Activated CD8-positive, alpha-beta memory T cell treated with anti-CD3 and anti-CD28 coated beads for 48 hours (primary cell): ENCODE measurements at places on chromosomes 7 and 10.

- no peak for DNase-seq
Measured at GRCh38 chr7:20510573-20510900, 104.9 kb upstream of the ABCB5 start.

- no peak for DNase-seq
Measured at GRCh38 chr7:135792363-135792668, 43.7 kb upstream of the FAM180A start.

DNA sequence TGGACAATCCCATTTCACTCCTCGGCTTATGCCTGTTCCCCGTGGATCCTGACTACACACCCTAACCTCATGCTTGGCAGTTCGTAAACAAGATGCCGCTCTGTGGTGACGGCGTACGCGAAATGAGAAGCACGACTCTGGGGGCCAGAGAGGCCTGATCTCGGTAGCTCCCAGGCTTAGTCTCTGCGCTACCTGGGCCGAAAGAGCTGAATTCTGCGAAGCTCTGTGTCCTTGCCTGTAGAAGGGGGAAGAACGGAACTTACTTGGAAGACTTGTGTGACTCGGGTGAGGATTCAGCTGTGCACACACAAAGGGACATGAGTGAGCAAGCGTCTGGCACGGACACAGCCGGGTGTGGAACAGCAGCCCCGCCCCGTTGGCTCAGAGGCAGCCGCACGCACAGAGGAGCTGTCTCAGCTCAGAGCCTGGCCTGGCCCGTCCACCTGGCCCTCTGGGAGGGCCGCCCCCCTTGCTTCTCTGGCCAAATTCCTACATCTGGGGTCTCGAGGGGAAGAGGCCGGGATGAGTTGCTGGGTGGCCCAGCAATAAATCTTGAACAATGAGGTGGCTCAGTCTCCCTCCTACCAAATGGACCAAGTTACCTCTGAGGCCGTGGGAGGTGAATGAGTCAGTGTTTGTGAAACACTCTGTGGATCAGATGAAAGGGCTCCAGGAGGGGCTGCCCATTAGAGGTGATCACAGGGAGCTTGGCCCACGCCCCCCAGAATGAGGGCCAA lies 83.8 kb downstream of the PDGFA start:
- no peak for DNase-seq

DNA sequence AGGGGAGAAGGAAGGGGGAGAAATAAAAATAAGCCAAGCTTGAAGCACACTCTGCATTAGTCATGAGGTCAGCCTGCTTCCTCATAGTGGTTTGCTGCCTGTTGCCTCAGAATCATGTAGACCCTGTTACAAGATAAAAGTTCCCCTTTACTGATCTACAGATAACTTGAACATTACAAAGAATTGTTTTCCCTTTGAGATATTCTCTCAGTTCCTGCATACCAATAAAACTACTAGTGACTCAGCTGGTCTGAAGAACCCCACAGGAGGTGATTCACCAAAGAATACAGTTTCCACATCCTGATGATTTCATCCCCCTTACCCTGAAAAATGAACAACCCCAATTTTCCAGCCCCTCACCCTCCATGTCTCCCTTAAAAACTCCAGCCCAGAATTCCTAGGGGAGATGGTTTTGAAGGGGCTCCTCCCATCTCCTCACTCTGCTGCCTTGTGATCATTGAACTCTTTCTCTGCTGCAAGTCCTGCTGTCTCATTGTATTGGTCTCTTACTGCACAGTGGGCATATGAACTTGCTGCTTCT lies 31.5 kb upstream of the NRP1 start:
- no peak for DNase-seq

GRCh38 chr10:76899490-76899889 lies 738.1 kb downstream of the KCNMA1 start:
- DNase-seq, result no peak

GRCh38 chr10:103849880-103850571 lies 5.3 kb downstream of the SH3PXD2A start:
- DNase-seq, result no peak

GRCh38 chr7:75663302-75663907 lies 75.3 kb downstream of the HIP1 start:
- DNase-seq, result no peak

DNA sequence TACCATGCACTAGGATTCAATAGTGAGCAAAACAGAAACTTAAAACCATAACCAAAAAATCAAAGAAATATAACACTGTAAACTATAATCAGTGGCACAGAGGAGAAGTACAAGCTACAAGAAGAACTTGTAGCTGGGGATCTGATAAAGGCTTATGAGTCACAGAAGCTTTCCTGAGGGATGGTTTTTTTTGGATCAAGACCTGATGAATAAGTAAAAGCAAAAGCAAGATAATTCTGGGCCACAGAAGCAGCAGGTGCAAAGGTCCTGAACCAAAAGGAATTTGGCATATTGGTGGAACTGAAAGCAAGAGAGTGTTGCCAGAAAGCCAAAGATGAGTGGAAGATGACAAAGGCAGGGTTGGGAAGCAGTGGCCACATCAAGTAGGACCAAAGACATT lies 37.4 kb upstream of the BET1 start:
- no peak for DNase-seq

DNA sequence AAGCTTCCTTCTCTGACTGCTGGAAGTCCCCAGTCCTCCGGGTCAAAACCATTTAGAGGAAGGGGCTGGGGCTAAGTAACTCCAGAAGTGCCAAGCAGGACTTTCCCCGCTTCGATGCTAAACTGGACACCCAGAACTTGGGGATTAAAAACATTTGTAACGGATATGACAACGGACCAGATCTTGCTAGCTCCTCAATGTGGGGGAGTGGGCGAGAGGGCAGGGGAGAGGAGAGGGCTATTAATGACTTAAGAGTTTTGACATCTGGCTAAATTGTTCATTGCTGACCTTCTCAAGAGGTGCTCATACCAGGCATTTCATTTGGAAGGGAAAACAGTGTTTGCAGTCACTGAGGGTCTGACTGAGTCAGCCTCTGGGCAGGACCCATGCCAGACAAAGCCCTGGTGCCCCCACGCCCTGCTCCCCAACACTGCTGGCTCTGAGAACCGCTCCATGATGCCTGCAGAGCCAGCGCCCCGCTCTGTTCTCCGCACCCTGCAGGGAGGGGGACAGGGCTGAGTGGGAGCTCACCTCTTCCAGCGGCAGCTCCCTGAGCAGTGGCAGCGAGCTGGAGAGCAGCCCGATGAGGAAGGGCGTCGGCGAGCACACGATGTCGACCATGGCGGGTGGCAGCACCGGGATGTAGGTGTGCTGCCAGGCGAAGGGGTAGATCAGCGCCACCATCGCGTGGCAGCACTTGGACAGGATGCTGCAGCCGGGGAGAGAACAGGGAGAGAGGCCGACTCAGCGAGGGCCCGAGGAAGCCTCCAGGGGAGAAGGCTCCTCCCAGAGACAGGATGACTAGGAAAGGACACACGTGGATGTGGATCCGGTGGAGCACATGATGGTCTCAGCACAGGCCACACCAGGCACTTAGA lies 47.7 kb upstream of the MKRN1 start:
- DNase-seq, result no peak

DNA sequence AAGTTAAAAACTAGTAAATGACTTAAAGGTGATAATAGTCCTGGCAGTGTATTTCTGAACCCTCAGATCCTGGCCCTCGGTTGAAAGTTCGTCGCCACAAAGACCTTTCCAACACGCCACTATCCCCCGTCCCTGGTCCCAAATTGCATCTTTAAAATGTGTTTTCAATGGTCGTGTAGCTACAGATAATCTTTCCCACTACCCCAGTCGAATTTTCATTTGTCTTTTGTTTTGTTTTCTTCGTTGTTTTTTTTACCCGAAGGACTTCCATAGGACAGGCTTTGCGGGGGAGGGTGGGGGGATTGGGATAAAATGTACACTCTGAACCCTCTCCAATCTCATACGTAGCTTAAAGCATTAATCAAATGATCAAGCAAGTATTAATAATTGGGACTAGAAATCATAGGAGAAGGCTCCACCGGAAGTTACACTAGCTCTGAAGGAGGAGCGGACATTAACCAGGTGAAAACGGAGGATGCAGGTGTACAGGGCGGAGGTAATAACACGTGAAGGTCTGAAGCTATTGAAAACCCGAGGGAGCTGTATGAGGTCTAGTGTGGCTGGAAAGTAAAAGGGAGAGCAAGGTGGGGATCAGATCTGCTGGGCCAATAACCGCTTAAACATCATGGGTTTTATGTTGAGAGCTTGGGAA lies 32.8 kb upstream of the PHF14 start:
- peak; percentile 2 for DNase-seq

- DNase-seq, result no peak
Measured at GRCh38 chr10:11264296-11265048, 246.8 kb downstream of the CELF2 start.

DNA sequence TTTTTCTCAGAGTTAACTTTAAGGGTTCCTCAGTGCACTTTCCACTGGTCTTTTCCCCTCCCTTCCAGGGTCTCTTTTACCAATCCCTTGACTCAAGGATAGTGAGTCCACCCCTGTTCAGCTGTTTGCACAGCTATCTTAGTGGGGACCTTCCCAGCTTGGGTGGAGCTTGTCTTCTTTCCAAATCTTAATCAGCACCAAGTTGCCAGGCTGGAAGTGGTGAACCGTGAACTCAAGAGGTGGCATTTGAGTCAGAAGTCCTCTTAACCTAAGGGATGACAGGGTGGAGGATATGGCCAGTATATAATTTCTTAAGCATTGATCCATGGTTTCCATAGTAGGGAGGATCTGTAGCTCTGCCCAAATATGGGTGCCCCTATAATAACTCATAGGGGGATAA lies 25.0 kb downstream of the MAPK8 start:
- DNase-seq, result no peak

DNA sequence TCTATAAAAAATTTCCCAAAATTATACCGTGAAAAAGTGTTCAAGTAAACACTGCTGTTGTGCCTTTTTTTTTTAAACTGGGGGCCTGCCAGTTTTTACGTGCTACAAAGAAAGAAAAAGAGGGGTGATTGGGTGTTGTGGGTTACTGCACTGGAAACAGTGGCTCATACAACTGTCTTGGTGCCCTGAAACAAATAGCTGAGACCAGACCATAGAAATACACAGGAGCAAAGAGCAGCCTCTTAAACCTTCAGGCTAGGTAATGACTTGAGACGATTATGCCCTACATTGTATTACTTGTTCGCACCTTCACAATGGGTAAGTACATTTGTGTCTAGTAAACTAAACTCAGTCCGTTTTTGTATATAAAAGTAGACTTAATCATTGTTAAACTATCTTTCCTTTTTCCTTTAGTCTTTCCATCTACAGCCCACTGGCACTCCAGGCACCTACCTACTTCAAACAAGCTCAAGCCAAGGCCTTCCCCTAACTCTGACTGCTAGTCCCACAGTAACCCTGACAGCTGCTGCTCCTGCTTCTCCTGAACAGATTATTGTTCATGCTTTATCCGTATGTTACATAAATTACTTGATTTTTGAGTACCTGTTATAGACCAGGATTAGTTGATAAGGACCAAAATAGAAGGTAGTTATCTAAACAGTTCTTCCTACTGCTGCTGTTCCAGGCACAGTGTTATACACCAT lies 26.6 kb downstream of the TMEM243 start:
- DNase-seq, result no peak

GRCh38 chr10:90047243-90047729 lies 345.9 kb downstream of the KIF20B start:
- no peak for DNase-seq

DNA sequence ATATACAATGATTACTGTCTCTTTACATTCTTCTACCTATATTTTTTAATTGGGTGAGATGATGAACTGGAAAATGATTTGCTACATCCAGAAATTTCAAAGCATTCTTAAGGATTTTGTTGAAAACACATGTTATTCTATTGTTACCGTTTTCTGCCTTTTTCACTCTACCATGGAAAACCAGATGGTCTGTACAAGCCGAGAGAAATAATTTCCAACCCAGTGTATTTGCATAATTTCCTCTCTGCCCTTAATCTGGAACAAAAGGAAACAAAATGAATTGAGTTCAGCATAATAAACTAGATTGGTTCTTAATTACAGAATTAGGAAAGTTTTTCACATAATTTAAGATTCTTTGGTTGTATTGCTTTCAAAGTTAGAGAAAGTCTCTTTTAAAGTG lies 211.2 kb downstream of the CACNB2 start:
- DNase-seq, result no peak

DNA sequence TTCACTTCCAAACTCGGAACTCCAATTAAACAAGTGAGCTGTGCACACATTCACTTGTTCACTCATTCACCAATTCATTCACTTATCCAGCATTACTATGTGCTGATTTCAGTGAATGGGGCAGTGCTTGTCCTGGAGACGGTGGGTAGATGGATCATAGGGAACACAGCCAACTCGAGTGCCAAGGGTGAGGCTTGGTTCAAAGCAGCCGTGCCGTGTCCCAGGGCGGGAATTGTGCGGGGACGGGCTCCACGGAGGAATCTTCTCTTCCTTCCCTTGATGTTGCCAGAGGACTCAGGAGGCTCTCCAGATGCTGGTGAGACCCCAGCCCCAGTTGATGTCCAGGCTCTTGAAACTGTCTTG lies 2.9 kb downstream of the SH2D4B start:
- DNase-seq, result no peak

GRCh38 chr7:2181077-2181854 lies 51.5 kb downstream of the MAD1L1 start:
- DNase-seq, result no peak

DNA sequence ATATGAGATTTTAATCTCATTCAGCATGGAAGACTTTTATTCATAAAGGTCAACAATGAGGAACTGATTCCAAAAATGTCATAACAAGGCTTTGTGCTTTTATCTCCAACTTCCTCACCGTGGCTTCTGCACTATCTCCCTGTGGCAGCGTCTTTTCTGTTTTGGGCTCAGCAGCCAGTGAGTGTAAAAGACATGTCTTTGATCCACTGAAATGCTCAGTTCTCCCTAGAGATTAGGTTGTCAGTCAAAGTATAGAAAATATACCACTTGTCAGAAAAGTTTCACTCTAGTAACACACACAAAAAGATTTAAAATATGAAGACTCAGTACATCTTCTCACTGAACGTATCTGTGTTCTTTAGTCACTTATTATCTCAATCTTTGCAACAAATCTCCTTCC lies 901.8 kb upstream of the ZWINT start:
- DNase-seq, result no peak

GRCh38 chr10:44576702-44577191 lies 191.8 kb upstream of the CXCL12 start:
- DNase-seq, result no peak

DNA sequence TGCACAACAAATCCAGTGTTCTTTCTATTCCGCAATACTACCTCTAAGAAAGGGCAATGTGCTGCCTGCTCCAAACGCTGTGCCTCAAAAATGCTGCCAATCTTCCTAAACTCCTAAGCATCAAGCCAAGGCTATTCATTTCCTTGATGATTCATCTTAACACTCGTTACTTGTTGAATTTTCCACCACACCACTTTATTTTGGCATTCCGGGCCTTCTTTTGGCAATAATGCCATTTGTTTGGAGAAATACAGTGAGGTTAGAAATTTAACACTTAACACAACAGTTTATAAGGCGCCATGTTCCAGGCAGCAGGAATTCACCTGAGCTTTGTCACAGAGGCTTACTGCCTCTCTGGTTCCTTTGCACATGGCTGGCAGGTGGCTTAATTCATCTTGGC lies 82.6 kb upstream of the ABCB5 start:
- no peak for DNase-seq

GRCh38 chr7:149375234-149376008 lies 85.4 kb downstream of the ZNF777 start:
- no peak for DNase-seq

GRCh38 chr7:46022397-46022796 lies 101.3 kb upstream of the IGFBP3 start:
- no peak for DNase-seq
